Stimulated activated CD8-positive, alpha-beta memory T cell treated with anti-CD3 and anti-CD28 coated beads, Interleukin-15, amount 100 ng/mL, for 4 hours (primary cell): ENCODE measurements at places on chromosomes 5 and 9.

- no peak for DNase-seq
Measured at GRCh38 chr5:27240791-27241190, 202.4 kb upstream of the CDH9 start.

DNA sequence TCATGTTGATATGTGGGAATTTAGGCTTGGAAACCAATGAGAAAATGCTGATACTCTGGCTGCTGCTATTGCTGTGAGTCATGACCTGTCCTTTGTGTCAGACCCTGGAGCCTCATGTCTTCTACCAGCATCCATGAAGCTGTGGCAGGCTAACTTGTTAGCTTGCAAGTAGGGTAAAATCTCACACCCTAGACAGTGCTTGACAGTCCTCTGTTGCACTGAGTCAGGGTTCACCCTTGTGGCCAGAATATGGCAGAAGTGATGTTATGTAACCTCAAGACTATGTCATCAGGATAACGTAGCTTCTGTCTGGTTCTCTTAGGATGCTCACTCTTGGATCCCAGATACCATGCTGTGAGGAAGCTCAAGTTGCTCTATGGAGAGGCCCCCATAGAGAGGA is 110.8 kb downstream of the LHX2 start:
- no peak for DNase-seq

GRCh38 chr5:157793301-157793700 is 49.8 kb downstream of the LSM11 start:
- no peak for DNase-seq

GRCh38 chr9:136787690-136788400 is 3.3 kb upstream of the TMEM141 start:
- DNase-seq: peak; percentile 32
